ENCODE measurements at places on chromosomes 1 and 21. TPM values are rescaled to one million over a fixed set of nuclear protein-coding genes. Genes with fewer than 3 reads are reported as not detected.

GRCh38 chr1:35706846-35707600, 11.7 kb downstream of the C1orf216 start:
- no peak for DNase-seq

GRCh38 chr1:9316080-9316444, 23.4 kb downstream of the SPSB1 start:
- DNase-seq: no peak

DNA sequence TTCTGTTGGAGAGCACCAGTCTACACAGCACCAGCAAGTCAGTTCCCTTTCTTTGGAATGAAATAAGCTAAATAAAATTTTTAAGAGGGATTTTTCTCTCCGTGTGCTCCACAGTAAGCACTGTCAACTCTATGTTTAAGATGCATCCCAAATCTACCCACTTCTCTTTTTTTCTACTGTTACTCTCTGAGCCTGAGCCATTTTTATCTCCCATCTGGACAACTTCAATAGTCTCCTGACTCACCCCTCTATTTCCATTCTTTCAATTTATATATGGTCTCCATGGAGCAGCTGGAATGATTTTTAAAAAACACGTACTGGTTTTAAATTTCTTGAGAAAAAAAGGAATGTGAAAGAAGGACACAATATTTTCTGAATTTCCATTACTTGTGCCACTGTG, 24.7 kb upstream of the CCT8 start:
- no peak for DNase-seq

DNA sequence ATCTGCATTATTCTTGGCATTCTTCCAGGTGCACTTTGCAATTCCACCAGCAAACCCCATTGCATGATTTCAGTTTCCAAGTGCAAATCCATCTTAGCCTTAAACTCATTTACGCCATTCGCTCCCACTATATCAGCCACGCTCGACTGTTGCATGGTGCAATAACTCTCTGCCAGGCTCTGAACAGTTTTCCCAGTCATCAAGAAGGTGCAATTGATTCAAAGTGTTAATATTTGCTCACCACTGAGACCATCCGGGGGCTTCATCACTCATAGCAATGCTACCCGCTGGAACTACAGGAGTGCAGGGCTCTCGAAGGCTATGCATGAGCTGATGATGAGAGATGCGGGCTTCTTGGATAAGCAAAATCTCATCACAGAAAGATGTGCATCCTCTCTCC, 488.2 kb downstream of the OMA1 start:
- DNase-seq: no peak

DNA sequence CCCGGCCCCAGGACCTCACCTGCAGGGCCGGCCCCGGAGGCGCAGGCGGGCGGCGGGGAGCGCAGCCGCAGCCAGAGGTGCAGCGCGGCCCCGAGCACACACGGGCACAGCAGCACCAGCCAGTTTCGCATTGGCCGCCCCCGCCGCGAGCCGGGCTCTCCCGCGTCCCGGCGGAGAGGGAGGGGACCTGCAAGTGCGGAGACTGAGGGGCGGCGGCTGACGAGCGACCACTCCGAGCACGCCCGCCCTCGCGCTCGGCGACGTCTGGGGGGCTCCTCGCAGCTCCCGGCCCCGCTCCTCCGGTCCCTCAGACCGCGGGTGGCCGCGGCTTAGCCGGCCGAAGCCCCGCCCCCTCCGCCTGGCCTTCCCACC, at the start of gene B3GALNT2:
B3GALNT2 (minus strand) TSS at position 331 of the 372 bp plus-strand sequence; CDS start at position 131, 200 bp downstream.
- DNase-seq: no peak

GRCh38 chr1:216820345-216820744, 97.1 kb upstream of the ESRRG start:
- no peak for DNase-seq

DNA sequence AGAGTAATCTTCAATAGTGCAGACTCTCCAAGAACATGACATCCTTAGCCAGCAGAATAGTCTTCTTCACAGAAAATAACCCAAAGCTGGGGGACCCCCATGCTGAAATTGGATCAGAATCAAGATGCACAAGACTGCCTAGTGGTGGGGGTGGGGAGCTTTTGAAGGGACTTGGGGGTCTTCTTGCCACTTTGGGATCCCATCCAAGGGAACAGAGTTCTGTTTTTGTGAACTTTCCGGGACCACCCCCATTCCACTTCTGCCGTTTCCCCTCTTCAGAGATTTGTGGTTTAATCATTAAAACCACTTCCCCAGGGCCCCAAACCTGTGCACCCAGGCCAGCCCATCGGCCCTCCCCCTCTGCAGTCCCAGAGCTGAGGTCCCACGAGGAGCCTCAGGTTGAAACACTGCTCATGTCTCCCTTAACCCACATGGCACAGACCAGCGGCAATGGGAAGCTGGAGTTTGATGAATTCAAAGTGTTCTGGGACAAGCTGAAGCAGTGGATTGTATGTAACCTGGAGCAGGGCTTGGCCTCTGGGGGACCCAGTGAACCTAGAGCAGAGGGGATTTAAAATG, 44.9 kb downstream of the CAPN9 start:
- no peak for DNase-seq

- DNase-seq: peak; percentile 52
Measured at GRCh38 chr1:171245458-171246064, 2.7 kb upstream of the FMO1 start.

- DNase-seq: no peak
Measured at GRCh38 chr21:33781121-33781520, 134.5 kb downstream of the ATP5PO start.

- DNase-seq: no peak
Measured at GRCh38 chr1:244280859-244281258, 170.8 kb downstream of the ADSS2 start.

- DNase-seq: no peak
Measured at GRCh38 chr1:39272027-39272797, 67.7 kb downstream of the MACF1 start.

DNA sequence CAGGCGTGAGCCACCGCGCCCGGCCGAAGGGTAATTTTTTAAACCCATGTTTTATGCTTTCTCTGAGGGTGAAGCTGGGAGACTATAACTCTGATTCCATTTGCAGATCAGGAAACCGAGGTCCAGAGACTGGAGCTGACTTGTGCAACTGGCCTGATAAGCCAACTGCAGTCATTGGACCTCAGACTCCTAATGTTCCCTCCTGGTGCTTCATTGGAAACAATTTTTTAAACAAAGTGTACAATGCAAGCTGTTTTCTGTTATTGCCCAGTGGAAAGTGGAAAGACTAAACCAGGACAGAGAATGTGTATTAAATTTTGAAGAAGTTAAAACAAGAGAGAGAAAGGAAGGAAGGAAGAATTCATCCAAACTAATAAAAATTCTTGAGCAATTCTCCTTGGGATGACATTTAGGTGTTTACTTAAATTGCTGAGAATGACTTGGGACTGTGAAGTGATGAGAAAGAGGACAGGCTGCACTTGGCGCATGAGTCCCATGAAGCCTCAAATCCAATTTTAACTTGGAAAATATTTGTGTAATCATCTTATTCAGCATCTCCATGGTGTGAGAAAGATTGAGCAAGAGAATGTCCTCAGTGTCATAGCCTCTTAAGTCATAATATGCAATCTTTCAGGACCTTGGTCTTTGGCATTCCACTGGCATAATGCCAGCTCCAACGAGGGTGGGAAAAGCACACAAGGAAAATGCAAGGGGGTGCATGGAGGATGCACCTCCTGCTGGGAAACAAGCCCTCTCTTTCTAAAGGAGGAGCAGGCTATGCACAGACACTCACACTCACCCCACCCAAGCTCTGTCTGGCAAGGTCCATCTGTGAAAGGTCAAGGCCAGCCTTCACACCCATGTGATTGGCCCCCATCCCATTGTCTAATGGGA, 342.0 kb downstream of the SIPA1L2 start:
- peak; percentile 64 for DNase-seq

DNA sequence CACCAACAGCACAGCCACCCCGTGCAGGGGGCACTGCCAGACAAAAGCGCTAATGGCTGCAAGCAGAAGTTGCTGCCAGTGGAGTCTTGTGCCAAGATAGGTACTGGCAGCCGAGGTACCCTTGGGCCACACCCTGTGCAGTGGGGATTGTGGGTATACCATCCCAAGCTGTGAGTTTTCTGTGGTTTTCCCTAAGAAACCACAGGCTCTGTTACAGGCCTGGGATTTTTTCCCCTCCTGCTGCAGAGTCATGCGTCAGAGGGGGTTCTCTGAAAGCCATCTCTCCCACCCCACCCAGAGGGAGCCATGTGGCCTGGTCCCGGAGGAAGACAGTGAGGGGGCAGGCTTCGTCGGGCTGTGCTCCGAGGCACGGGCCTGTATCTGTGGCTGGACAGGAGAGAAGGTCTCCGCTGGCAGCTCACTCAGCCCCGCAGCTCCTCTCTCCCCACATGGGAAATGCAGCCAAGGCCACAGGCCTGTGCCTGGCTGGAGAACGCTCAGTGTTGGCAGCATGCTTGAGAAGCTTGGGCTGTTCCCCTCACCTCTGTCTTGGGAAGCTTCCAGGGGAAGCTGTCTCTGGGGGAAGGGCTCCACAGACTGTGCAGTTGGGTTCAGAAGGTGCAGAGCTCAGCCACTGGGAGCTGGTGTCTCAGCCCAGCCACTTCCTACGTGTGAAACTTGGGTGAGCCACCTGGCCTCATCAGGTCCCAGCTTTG, 42.5 kb downstream of the NEK2 start:
- no peak for DNase-seq

DNA sequence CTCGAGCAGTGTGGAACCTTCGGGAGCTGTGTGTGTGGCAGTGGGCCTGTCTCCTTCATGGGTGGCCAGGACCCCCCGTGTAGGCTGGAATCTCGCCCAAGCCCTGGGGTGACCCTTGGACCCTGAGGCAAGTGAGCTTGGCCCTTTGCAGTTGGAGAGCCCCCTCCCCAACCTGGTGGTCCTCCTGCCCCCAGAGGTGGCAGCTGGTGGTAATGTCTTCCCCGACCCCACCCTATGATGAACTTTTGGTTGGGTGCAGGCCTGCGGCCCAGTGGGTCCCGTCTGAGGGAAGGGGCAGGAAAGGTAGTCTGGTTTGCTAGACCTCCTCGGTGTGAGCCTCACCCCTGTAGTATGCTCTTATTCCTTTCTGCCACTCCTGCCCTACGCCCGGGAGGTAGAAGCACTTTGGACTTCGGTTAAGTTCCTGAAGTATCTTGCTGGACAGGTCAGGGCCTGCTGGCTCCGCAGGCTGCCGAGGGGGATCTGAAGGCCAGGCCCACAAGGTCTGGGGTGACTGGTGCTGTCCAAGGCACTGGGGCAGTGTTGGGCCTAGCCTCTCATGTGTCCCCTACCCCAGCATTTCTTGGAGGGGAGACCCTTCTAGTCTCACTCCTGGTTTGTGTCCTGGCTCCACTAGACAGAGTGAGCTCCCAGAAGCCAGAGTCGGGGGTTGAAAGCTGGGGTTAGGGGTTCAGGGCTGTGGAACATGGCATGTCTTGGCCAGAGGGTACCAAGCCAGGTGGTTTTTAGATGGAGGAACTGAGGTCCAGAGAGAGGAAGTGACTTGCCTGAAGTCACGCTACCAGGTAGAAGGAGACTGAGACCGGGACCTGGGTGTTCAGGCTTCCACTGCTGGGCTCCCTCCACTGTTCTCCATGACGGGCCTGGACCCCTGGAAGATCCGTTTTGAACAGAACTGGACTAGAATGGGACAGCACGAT, 1.8 kb downstream of the ZNF362 start:
- no peak for DNase-seq

GRCh38 chr1:53705446-53706096, 33.4 kb downstream of the GLIS1 start:
- DNase-seq: no peak

DNA sequence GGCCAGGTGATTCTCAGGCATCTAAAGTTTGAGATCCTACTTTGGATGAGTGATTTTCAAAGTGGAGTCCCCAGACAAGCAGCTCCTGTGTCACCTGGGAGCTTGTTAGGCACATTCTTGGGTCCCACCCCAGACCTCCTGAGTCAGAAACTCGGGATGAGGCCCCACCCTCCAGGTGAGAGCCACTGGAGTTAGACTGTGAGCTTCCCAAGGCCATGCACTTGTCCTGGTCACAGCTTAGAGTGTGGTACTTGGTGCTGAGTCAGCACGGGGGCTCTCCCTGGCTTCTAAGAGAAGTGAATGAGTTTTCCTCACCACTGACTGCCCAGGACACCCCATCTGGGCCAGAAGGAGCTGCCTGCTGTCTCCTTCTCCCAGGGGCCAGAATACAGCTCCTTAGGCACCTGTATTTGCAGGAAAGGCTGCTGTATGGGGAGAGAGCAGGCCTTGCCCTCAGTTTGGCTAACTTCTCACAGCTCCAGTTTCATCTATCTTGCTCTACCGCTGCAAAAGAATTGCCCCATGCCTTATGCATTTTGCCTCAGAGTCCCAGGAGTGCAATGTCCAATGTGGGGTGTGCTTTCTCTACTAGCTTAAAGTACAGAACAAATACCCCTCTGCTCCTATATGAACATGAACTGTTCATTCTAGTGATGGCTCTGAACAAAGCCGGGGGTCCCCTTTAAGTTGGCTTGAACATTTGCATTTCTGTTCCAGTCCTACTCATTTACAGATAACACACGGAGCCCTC, 98.1 kb downstream of the PSMG1 start:
- no peak for DNase-seq

DNA sequence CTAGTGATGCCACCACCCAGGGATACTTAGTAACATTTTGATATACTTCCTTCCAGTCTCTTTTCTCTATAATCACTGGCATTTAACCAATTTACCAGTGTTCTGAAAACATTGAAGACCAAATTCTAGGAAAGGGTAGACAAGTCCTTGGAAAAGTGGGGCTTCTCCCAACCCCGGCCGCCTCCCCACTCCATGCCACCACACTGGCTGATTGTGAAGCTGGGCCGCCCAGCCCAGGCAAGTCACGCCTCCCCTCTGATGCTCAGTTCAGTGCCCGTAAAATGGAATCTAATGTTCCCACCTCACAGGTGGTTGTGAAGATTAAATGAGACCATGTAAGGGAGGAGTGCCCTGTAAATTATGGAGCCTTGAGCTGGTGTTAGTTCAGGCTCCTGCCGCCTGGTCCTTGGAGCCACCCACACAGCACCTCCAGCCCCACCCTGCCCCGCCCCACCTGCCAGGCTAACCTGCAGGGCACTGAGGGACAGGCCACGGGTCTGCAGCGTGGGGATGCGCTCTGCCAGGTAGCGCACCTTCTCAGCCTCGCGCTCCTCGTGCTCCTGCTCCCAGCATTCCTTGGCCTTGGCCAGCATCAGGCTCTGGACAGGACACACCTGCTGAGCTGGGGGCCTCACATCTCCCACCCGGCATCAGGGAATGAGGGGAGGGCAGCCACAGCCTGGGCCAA, 7.3 kb downstream of the TNNI1 start:
- DNase-seq: no peak

The CYP4X1 gene
- total RNA-seq: 40.6 TPM

The FMOD gene
- 203 TPM for total RNA-seq

The CELA3B gene
- total RNA-seq: 2.3 TPM

The MKNK1 gene
- total RNA-seq: 75.0 TPM

The ZMYND12 gene
- total RNA-seq: not detected

Data from tibial nerve (tissue), 4 donors.